ENCODE measurements at places on chromosomes 16 and 17. TPM values are rescaled to one million over a fixed set of nuclear protein-coding genes. Genes with fewer than 3 reads are reported as not detected.
A peak's percentile ranks its signal among the peaks of the same experiment; 100 is the strongest.

- no peak for DNase-seq
These were observed 7.4 kb upstream of the CPNE2 start for GRCh38 chr16:57084996-57085395.

GRCh38 chr16:52925143-52925542 lies 127.6 kb downstream of the CHD9NB start:
- no peak for DNase-seq

DNA sequence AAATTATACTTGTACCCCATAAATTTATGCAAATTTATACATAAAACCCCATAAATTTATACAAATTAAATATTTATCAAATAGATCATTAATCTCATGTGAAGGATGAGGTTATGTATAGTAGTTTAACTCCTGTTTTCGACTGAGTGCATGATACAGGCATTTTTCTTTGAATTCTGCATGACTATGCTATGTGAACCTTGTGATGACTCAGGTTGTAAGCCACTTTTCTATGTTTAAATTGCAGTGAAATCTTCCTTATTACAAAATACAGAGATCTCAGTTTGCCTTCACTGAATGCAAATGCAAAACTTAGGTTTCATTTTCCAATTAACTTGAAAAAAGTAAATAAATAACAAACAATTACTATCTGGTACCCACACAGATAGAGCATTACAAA lies 843.7 kb downstream of the CDH11 start:
- DNase-seq = no peak

The EFCAB3 gene
- polyA plus RNA-seq = not detected

The FOXJ1 gene
- 1.0 TPM for polyA plus RNA-seq

The TERB1 gene
- polyA plus RNA-seq = not detected

- peak; percentile 50 for DNase-seq
These were observed 3.8 kb upstream of the USP36 start for GRCh38 chr17:78844301-78845005.

The CLEC18A gene
- polyA plus RNA-seq = 1.3 TPM

- DNase-seq = no peak
These were observed 14.1 kb upstream of the GNA13 start for GRCh38 chr17:65070620-65071019.

The KRT10 gene
- polyA plus RNA-seq = 12.1 TPM

The ATP1B2 gene
- polyA plus RNA-seq = 0.12 TPM

The SULT1A2 gene
- not detected for polyA plus RNA-seq

- DNase-seq = no peak
These were observed 13.0 kb downstream of the EFCAB5 start for GRCh38 chr17:29954405-29954804.

DNA sequence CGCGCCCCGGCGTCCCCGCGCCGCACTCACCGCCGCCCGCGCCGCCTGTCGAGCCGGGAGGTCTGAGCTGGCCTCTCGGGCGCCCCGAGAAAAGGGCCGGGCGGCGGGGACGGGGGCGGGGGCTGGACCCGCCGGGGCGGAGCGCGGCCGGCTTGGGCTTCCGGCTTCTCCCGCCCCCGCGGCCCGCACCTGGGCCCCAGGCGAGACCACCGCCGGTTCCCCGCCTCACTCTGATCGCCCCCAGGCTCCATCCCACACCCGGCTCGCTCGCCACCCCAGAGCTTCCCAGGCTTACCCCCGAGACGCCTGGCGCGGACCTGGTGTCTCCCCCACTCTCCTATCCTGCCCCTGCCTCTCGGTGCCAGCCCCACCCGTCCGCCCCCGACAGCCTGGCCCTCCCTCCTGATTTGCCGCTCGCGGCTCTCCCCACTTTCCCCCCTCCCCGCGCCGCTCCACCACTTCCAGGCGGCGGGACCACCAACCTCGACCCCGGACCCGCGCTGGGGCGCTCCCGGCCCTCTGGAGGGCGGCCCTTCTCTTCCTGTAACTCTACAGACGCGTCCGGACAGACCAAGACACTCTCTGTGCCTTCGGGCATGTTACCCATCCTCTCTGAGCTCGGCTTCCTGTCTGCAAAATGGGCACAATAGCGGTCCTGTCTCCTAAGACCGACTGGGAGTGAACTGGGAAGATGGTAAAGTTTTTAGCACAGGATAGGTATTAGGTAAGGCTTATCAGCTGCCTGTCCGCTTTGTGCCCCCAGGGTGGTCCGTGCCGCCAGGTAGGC lies at the start of gene LITAF:
LITAF (minus strand) TSS at position 64 of the 787 bp plus-strand sequence. CDS start 30,189 bp downstream, outside the sequence.
- peak; percentile 78 for DNase-seq

DNA sequence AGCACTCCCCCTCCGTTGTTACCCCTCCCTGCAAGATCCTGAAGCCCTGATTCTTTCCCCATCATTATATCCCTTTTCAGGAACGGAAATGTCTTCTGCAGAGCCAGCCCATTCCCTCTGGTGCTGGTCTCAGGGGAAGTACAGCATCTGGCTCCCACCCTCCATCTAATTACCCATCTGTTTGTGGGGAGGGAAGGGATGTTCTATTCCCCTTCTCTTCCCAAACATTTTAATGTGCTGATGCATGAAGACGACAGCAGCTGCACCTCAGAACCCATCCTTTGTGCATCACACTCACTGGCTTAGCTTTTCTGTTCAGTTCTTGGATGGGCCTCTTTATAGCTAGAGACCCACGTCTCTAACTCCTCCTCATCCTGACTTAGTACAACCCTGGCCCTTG lies 367.2 kb downstream of the CDH13 start:
- no peak for DNase-seq

DNA sequence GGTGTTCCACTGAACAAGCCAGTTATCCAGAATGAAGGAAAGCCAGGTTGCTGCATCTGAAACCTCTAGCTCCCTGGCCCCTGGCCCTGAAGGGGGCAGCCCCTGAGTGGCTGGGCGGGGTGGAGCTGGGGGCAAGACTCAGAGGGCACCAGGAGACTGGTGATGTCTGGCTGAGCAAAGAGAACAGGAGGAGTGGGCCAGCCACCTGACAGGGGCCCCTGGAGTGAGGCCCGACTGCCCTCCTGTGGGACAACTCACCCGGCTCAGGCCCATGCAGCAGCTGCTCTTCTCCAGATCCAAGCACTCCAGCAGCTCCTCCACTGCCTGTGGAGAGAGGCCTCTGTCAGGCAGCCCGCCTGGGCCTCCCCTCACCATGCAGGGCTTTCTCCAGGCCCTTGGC lies 60.4 kb downstream of the PIPOX start:
- no peak for DNase-seq

- DNase-seq = no peak
These were observed 16.5 kb upstream of the ADGRG3 start for GRCh38 chr16:57651344-57652333.

DNA sequence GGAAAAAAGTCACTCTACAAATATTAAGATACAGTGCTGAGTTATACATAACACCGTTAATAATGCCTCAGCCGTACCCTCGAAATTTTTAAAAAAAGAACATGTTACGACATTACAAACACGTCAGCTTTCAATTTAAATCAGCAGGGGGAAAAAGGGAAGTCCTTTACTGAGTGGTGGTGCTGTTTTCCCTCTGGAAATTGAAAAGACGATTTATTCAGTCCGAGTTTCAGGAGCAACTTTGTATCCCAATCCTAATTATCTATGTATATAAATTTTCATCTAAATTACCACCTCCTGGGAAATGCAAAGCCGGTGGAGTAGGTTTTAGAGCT lies 1.3 kb downstream of the NETO2 start:
- peak; percentile 58 for DNase-seq

- no peak for DNase-seq
These were observed 37.9 kb upstream of the ABCA8 start for GRCh38 chr17:68993112-68993511.
